ENCODE measurements at places on chromosomes 7 and 10. TPM values are rescaled to one million over a fixed set of nuclear protein-coding genes. Genes with fewer than 3 reads are reported as not detected.

GRID2IP gene
- polyA plus RNA-seq: 0.09 TPM

NEUROD6 gene
- polyA plus RNA-seq: not detected

CYP2C9 gene
- not detected for polyA plus RNA-seq

HYCC1 gene
- 22.9 TPM for polyA plus RNA-seq

CALML3 gene
- polyA plus RNA-seq: not detected

CYP3A4 gene
- polyA plus RNA-seq: not detected

DGKB gene
- polyA plus RNA-seq: not detected

GIMAP6 gene
- 4.6 TPM for polyA plus RNA-seq

GSTO2 gene
- 0.90 TPM for polyA plus RNA-seq

PRSS1 gene
- not detected for polyA plus RNA-seq

IGFBP3 gene
- 0.33 TPM for polyA plus RNA-seq

PRF1 gene
- polyA plus RNA-seq: 24.3 TPM
